Psoas muscle (tissue), 8 donors: ENCODE measurements at places on chromosomes 12 and 14.

- no peak for DNase-seq
Measured at GRCh38 chr12:54749191-54749818, 101.1 kb upstream of the DCD start.

GRCh38 chr14:73428353-73428824, 30.0 kb downstream of the NUMB start:
- DNase-seq, result no peak

- DNase-seq, result no peak
Measured at GRCh38 chr12:23098517-23098916, 473.5 kb downstream of the ETNK1 start.

DNA sequence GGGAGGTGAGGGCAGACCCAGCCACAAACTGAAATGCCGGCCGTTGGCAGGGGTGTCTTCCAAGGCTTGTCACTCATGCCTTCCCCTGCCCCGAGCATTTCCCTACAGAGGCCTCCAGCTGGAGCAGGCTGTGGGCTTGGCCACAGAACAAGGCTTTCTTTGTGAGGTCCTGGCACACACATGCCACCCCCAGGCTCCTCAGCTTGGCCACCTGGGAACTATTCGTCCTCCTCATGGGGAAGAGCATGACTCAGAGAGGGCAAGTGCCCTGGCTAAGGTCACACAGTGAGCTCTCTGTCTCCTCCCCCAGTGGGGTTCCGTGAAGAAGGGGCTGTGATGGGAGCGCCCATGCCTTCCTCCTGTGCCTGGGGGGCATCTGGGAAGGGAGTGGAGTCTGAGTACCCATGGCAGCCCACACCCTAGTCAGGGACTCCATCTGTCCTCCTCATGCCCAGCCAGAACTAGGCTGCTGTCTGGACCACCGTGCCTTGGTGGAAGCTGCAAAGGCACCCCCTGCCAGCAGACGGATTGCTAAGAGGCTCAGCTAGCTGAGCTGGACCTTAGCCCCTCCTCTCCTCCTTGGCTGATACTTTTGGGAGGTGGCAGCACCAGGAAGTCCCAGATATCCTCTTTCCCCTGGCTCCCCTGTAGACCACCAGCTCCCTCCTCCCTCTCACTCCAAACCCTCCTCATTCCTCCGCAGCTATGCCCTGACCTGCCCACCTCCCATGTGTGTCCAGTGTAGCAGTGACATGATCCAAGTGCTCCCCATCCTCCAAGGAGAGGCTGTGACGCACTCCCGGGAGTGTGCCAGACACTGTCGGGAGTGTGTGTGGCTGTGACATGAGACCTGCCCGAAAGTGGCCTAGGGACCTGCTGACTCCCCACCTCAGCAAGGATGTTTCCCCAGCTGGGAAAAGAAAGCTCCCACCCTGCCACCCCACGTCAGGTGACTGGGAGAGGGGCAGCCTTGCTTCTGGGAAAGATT, 21.4 kb downstream of the ABCB9 start:
- DNase-seq, result no peak

- DNase-seq, result no peak
Measured at GRCh38 chr12:70227911-70228310, 15.3 kb upstream of the CNOT2 start.

DNA sequence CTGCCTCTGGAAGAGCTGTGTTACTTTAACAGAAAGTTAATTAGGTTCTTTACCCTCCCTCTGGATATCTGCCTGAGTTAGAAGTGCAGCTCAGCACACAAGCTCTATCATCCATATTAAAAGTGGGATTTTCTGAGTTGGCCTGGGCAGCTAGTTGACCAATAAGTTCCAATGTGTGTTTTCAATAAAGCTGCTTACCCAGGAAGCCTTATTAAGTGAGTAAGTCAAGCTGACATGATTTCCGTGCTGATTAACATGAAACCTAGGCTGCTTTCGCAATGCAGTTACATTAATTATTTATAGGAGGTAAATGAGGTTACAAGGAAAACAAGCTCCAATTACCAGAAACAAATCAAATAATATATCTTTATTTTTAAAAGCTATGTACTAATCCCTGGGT, 4.8 kb downstream of the NEUROD4 start:
- no peak for DNase-seq

DNA sequence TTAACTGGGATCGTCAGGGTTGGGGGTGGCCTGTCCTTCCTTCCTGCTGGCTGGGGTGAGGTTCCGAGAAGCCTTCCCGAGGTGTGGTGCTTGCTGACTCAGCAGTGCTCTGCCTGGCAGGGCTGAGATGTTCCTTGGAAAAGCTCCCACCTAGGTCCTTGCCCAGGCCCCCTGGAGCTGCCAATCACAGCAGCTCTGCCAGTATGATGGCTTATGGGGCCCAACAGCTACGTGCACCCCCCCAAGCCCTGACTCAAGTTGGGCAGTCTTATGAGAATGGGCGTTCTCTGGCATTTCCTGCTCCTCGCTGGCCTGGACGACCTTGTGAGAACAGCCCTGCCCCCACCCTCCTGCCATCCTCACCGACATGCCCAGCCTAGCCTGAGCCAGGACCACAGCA, 292.2 kb upstream of the CRY1 start:
- DNase-seq, result no peak

- DNase-seq, result no peak
Measured at GRCh38 chr12:65673732-65674131, 150.6 kb upstream of the HMGA2 start.

GRCh38 chr14:44657203-44657602, 150.1 kb upstream of the FSCB start:
- no peak for DNase-seq

GRCh38 chr12:4939418-4940023, 29.8 kb downstream of the KCNA1 start:
- no peak for DNase-seq

GRCh38 chr12:6316921-6317692, 6.6 kb downstream of the PLEKHG6 start:
- no peak for DNase-seq

- DNase-seq, result no peak
Measured at GRCh38 chr12:111532751-111533150, 66.4 kb downstream of the ATXN2 start.

GRCh38 chr14:50649691-50650090, 18.4 kb downstream of the SAV1 start:
- no peak for DNase-seq

DNA sequence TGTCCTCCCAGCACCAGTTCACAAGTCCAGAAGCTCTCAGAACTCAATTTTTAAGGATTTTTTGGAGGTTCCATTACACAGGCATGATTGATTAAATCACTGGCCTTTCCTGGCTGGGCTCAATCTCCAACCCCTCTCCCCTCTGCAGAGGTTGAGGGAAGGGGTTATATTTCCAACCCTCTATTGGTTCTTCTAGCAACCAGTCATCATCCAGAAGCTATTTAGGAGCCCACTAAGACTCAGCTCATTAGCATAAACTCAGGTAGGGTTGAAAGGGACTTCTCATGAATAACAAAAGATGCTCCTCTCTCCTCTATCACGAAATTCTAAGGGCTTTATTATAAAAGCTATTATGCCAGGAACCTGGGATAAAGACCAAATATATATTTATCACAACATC, 41.5 kb downstream of the SPPL3 start:
- DNase-seq, result no peak

GRCh38 chr14:99380991-99381687, 99.5 kb downstream of the SETD3 start:
- DNase-seq, result no peak

GRCh38 chr12:1099158-1099557, 108.1 kb downstream of the ERC1 start:
- DNase-seq, result no peak

- no peak for DNase-seq
Measured at GRCh38 chr14:29518335-29518734, 409.3 kb downstream of the PRKD1 start.

DNA sequence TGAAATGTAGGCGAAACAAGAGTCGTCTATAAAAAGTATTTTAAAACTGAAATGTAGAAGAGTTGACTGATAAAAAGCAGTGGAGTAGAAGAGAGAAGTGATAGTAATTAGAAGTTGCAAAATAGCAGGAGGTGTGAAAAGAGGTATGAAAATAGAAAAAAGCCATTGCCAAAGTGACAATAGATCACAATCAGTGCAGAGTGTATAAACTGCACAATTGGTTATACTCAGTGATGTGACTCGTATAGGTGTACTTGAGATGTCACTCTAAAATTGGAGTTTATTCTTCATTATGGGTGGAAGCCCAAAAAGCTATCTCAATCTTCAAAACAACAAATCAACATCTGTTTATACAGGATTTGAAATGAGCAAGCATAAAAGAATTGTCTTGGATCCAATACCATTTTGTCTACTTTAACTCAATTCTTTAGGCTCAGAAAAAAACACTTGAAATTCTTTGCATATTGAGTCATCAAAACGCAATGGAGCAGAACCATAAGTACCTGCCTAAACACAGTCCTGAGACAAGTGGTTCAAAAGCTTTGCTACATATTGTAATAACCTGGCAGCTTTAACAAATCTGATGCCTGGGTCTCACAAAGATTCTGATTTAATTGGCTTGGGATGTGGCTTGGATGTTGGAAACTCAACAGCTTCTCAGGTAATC, 8.8 kb downstream of the IKBIP start:
- DNase-seq, result no peak

- DNase-seq, result no peak
Measured at GRCh38 chr12:113844495-113845210, 121.5 kb downstream of the RBM19 start.

GRCh38 chr12:89180496-89180895, 171.8 kb downstream of the DUSP6 start:
- no peak for DNase-seq

DNA sequence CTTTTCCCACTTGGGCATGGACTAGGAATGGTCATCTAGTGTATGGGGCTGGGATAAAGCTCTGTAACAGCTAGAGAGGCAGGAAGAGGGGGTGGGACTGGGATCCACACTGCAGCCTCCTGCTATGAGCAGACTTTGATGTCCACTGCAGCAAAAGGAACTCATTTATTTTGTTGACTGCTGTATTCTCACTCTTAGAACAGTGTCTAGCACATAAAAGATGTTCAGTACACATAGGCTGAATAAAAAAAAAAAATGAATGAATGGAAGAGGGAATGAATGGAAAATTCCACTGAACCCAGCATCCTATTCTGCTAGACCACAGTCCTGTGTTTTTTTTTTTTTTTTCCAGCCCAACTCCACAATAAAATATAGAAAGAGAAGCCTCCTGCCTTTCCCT, 106.2 kb upstream of the NOS1 start:
- no peak for DNase-seq

GRCh38 chr14:78228702-78229327, 58.6 kb downstream of the NRXN3 start:
- DNase-seq, result no peak

GRCh38 chr14:71780075-71780474, 152.2 kb upstream of the RGS6 start:
- DNase-seq, result no peak

- DNase-seq, result no peak
Measured at GRCh38 chr14:57087841-57088240, 180.9 kb downstream of the EXOC5 start.
